ENCODE measurements at places on chromosomes 4 and X.

DNA sequence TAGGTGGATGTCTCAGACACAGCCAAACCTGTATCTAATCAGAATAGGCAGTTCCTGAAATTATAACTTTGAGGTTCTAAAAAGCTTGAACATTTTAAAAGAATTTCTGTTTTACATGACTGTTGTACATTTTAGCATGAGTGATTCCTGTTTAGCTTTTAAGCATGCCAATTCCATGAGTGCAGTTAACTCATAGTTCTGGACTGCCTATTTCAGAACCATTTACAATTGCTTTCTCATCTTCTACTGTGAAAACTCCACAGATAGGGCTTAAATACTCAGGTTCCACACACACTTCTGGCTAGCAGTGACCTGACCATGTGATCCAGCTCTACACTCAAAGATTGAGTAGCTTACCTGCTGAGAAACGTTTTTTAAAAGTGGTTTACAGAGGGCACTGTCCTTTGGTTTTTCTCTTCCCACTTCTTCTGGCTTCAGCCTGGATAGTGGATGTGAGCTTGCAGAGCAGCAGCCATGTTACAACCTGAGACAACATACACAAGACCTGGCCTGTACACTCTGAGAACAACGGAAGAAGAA, 280.8 kb downstream of the ANKRD50 start:
- no peak for DNase-seq

DNA sequence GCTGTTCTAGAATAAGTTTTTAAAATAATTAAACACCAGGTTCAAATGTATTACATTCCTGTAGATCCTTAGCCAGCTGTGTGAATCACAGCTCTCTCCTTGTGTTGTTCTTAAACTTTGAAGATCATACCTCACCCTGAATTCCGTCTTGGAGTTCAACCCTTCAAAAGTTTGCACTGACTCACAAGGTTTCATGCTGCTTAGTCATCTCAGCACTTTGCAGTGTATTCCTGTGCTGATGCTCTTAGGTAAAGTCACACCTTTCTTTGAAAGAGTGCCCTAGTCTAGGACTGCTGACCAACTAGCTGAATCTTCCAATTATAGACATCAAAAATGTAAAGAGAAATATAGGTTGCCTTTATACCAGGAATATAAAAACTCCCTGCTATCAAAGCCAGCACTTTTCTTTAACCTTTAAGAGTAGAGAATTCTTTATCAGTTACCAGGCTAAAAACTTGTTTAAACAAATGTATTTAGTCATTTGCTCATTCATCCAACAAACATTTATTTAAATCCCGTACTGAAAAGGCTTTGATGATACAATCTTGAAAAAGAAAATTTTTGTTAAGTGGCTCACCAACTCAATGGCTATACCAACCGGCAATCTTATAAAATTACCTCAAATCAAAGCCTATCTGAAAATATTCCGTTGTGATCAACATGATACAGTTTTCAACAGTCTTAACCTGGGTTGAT, 169.7 kb downstream of the RAP1GDS1 start:
- DNase-seq, result no peak

GRCh38 chr4:183455431-183456195, 11.2 kb downstream of the CDKN2AIP start:
- DNase-seq, result no peak

GRCh38 chr4:119041951-119042560, 93.6 kb upstream of the MYOZ2 start:
- peak; percentile 74 for DNase-seq

GRCh38 chrX:149629730-149630387, 1.7 kb downstream of the TMEM185A start:
- no peak for DNase-seq

DNA sequence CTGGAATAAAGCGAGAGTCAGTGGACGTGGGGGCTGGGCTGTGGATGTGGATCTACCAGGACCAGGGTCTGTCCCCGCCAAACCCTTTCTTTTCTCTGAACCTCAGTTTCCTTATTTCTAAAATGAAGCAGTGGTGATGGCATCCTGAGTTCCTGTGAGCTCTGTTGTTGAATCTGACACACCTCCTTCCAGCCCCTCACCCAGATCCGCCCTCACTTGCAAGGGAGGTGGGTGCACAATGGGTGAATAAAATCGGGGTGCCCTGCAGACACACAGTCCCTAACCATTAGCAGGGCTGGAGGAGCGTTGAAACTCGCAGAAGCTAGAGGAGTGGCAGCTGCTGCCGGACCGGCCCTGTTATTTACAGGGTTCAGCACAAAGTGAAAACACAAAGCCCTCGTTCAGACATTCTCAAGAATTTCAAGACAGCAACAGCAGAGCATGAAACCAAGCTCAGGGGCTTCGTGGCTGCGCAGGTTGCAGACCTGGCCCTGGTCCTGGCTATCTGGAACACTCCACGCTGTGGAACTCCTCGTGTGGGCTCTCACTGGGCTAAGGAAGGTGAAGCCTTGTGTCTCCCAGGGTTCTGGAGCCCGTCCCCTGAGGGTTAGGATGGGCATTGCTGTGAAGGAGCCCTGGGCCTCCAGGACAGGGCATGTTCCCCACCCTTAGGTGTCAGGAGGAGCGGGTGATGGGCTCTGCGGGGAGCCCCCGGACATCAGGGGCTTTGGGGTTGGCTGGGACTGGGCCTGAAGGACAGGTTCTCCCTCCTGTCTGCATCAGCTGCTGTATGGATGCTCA, 42.9 kb downstream of the PSAPL1 start:
- DNase-seq, result peak; percentile 43

GRCh38 chr4:7333801-7334421, 100.8 kb downstream of the PSAPL1 start:
- DNase-seq, result no peak

GRCh38 chrX:130343411-130343810, 3.7 kb downstream of the SLC25A14 start:
- no peak for DNase-seq

DNA sequence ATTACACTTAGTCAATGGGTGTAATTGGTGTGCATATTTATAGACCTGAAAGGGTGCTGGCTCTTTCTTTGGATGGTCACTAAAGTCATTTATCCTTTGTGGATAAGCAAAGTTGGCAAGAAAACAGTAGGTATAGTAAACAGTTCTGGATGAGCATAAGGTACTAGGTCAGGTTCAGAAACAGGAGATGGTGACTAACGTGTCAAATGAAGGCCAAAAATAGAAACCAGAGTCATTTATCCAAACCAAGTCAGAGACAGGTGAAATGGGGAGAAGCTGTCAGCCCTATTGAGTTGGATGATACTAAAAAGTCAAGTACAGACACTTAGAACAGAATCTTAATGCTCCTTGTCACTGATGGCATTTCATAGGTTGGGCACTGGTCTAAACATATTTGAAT, 313.1 kb downstream of the KLHL13 start:
- DNase-seq, result no peak

DNA sequence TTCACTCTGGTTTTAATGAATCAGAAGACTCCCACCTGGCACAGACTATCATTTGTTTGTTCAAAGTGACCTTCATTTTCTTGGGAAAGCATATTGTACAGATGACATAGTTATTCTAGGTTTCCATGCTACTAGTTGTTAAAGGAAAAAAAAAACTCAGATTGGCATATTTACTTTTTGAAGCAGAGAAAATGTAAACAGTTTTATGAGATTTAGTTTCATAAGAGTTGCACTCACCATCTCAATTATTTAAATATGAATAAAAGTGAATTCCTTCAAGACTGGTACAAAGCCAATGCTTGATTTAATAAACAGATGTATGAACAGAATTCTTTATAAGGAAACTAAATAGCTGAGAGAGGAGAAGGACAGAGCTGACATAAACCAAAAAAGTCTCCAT, 280.3 kb upstream of the UGT8 start:
- no peak for DNase-seq

DNA sequence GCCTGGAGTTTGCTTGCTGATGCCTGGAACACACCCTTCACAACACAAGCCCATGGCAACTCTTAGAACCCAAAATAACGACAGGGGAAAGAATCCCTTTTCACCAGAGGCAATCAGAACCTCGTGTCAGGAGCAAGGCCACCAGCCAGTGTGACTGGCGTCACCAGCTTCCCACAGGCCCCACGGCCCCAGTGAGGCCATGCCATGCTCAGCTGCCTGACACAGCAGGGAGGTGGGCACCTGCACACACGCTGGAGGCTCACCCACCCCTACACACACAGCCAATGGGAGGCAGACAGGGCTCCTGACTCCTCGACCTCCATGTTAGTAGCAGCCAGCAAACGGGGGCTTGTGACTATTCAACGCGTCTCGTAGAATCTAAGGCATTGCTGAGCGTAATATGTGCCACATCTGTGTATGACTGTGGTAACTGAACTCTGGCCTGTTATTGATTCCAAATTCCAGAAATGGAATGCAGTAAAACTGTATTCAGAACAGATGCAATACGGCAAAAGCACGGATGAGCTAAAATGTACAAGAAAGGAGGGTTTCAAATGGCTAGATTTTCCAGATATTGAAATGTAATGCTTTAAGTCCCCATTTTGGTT, 28.5 kb downstream of the RNF212 start:
- no peak for DNase-seq

- no peak for DNase-seq
Observed at GRCh38 chr4:41873380-41874295, 61.6 kb upstream of the TMEM33 start.

- no peak for DNase-seq
Observed at GRCh38 chrX:155577682-155578081, 35.1 kb downstream of the TMLHE start.

GRCh38 chr4:184409911-184410692, 64.2 kb downstream of the IRF2 start:
- DNase-seq, result peak; percentile 76

- DNase-seq, result no peak
Observed at GRCh38 chr4:1024882-1025545, 13.6 kb downstream of the FGFRL1 start.

DNA sequence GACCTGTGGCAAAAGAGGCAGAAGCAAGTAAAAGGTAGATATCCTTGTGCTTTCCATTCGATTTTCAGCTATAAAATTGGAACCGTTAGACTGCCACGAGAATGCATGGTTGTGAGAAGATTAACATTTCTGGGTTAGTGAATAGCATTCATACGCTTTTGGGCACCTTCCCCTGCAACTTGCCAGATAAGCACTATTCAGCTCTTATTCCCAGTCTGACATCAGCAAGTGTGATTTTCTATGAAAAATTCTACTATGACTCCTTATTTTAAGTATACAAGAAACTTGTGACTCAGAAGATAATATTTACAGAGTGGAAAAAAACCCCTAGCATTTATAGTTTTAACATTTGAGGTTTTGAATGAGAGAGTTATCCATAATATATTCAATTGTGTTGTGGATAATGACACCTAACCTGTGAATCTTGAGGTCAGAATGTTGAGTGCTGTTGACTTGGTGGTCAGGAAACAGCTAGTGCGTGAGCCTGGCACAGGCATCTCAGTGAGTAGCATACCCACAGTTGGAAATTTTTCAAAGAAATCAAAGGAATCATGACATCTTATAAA, 3.9 kb downstream of the FGB start:
- DNase-seq, result no peak

- no peak for DNase-seq
Observed at GRCh38 chrX:46386511-46386910, 158.7 kb downstream of the ZNF674 start.

DNA sequence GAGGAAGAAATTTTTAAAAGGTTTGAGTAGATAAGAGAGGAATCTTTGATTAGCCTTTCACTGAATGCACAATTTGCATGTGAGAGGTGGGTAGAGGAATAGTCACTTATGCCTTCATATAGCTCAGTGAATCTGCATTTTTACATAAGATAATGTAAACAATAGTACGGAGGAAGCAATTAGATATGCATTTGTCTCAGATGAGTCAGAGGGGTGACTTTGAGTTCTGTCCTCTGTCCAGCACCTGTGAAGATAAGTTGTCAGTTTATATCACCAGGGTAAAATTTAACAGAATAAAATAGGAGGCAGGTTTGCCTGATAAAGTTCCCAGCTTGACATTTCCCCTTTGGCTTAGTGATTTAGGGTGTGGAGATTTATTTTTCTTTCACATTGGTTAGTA, 841.9 kb downstream of the PCDH18 start:
- no peak for DNase-seq

DNA sequence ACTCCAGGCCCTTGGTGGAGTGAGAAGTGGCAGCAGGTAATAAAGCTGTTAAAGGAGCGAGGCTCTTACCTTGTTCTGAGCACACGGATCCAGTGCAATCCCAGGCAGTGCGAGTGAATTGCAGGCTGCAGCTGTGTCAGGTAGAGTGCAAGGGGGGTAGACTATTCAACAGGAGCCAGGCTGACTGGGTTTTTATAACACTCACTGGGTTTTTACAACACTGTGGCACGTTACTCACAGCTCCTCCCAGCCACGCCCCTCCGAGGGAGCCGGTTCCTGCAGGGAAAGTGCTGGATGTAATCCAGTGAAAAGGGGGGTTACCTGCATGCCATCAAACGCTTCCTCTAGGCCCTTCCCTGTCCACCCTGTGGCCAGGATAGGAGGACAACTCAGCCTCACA, 358 bp downstream of the FGFBP1 start:
- DNase-seq, result no peak

DNA sequence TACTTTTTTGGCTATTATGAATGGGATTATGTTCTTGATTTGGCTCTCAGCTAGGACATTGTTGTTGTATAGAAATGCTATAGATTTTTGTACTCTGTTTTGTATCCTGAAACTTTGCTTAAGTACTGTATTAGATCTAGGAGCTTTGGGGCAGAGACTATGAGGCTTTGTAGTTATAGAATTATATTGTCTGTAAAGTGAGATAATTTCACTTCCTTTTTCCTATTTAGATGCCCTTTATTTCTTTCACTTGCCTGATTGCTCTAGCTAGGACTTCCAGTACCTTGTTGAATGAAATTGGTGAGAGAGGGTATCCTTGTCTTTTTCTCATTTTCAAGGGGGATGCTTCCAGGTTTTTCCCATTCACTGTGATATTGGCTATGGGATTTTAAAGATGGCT, 28.1 kb downstream of the ADAM29 start:
- DNase-seq, result no peak

DNA sequence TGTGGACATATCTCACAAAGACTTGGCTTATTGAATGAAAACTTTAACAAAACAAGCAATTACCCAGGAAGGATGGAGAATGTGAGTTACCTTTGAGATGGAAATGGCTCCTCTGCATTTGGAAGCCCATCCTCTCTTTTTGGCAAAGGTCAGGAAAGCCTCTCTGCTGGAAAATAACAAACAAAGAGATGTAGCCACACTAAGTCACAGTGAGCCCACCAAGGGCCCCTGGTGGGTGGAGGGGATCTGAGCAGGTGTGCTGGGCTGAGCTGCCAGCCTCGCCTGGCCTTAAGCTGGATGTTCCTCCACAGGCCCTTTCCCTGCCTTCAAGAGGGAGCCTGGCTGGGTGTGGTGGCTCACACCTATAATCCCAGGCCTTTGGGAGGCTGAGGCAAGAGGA, 269.2 kb downstream of the HNRNPD start:
- no peak for DNase-seq
